ENCODE measurements at places on chromosomes 12 and 14.

GRCh38 chr12:38648813-38649212 is 256.6 kb downstream of the CPNE8 start:
- no peak for DNase-seq

DNA sequence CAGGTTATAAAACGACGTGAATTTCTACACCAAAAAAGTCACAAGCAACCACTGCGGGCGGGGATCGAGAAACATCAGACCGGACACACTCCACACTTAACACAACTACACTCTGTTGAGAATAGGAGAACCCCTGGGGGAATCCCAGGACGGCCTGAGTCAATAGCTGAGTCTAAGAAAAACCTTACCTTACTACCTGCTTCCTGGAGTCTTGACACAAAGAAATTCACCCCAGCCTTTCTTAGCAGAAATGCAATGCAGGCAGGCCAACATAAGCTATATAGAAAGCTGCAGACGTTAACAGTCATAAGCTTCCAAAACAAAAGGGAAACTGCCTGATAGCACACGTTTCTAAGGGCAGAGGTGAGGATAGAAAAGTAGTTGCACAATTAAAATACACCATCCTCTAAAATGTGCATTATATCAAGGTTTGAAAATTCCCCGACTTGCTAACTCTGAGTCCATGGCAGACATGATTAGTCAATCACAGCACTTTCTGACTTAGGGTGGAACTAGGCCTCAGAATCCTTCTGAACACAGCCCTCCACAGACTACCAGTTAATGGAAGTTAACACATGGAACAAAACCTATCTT is 68.0 kb downstream of the CCDC88C start:
- no peak for DNase-seq

- no peak for DNase-seq
These were observed 40.7 kb upstream of the HDAC7 start for GRCh38 chr12:47860279-47860841.

DNA sequence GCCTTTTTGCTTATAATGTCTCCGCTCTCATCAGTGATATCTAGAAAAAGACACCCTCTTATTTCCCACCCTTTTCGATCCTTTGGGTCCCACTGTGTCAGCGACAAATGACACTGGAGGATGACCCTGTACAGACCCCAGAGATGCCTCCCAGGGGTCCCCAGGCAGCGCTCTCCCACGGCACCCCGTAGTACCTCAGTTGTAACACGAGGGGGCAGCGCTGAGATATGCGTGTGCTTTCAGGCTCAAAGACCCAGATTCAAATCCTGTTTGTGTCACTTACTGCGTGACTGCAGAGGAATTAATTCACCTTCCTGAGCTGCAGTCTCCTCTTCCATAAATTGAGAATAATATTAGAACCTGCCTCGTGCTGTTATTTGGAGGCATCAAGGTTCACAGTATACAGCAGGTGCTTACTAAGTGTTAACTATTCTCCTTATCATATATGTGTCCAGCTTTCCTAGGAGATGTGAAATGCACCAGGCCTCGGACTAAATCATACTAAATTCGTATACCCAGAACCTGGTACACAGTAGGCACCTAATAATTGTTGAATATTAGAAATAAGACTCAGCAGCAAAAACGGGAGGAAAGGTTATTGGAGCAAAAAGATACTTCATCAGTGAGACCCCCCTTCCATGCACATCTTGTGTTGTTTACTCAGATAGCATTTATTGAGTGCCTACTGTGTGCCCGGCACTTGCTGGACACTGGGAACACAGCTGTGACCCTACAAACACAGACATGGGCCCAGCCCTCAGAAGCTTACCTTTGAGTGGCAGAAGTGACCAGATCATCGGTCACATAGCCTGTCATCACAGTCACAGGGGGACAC is 99.9 kb downstream of the PHETA1 start:
- DNase-seq: no peak

GRCh38 chr14:89033756-89034155 is 209.3 kb downstream of the TTC8 start:
- no peak for DNase-seq

DNA sequence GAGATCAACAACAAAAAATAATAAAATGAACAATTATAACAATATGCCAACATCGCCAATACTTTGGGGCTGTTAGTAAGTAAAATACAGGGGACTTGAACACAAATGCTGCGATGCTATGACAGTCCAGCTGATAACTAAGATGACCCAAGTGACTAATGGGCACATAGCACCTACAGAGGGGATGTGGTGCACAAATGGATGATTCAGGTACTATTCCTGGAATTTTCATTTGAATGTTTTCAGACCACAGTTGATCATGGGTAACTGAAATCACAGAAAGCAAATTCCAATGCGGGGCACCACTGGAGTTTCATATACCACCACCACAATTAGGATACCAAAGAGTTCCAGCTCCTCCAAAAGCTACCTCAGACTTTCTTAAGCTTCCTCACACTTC is 82.9 kb downstream of the RCOR1 start:
- no peak for DNase-seq

GRCh38 chr14:96065661-96066459 is 26.7 kb downstream of the C14orf132 start:
- no peak for DNase-seq

DNA sequence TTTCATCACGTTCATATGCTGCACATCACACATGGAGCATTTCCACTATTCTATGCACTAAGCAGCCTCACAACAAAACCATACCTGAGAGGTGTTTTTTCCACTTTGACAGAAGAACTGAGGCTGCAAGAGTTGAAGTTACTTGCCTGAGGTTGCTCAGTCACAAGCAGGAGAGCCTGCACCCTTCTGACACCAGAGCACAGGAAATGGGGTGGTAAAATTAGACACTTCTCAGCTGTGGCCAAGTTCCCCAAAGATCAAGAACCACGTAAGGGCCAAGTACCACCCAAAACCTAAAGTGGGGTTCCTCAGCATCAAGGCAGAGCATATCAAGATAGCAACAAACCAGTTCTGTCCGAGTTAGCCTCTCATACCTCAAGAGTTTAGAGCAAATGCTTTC is 185.8 kb downstream of the CAPZA3 start:
- DNase-seq: no peak

DNA sequence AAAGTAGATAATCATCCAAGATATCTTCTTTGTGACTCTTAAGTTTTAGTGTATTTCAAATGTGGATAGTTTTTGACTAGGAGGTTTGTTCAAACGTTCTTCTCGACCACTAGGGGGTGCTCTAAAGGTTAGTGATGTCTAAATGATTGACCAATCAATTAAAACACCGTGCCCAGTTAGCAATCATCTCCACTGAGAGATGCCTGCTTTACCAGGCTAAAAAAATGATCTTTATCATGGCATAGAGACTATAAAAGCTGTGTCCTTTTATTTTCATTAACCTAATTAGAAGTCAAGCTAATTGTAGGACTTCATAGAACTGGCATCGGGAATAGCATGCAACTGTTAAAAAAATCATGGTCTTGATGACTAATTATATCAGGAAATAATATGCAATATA is 153.9 kb downstream of the PRKCH start:
- DNase-seq: no peak

Measured in T1000 (cell line).